ENCODE measurements at places on chromosomes 12 and 14.
A peak's percentile ranks its signal among the peaks of the same experiment; 100 is the strongest.

DNA sequence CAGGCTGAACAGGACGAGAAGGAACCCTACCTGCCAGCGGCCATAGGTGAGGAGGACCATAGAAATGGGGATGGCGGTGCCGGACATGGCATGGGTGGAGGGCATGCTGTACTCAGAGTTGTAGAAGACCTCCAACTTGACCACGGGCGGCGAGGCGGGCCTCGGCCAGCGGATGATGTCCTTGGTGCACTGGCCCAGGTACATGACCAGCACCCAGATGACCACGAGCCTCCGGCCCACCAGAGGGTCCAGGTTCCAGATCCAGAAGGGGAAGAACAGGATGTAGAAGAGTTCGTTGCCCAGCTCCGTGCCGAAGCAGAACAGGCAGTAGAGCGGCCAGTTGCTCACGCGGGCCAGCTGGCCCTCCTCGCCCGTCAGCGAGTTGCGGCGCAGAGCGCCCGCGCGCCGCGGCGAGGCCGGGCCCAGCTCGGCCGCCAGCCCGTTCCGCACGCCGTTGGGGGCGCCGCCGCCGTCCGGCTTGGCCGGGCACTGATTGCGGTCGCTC, 582 bp downstream of the SGPP1 start:
- no peak for DNase-seq

- DNase-seq: no peak
Observed at GRCh38 chr14:101001311-101002069, 98.0 kb upstream of the RTL1 start.

- DNase-seq: no peak
Observed at GRCh38 chr12:20210621-20211215, 157.6 kb upstream of the PDE3A start.

GRCh38 chr12:59459966-59460660, 135.7 kb upstream of the SLC16A7 start:
- no peak for DNase-seq

GRCh38 chr12:52687497-52688385, 7.5 kb upstream of the KRT1 start:
- no peak for DNase-seq

- no peak for DNase-seq
Observed at GRCh38 chr14:68523326-68523610, 269.6 kb downstream of the ZFP36L1 start.

- no peak for DNase-seq
Observed at GRCh38 chr14:69281450-69282169, 21.7 kb downstream of the GALNT16 start.

DNA sequence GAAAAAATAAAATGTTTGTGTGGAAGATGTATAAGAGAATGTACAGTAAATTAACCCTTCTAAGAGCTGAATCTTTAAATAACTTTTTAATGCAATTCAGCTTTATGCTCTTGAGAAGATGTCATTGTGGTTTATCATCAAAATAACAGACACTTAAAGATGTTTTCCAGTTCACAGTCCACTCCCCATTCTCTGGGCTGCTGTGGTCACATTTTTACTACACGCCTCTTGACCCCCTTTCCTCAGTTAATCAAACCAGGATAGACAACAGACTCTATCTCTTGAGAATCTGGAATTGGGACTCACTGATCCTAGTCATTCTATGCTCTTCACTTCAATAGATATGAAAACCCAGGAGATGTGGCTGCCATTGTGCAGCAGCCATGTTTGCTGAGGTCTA, 24.7 kb upstream of the OR6J1 start:
- DNase-seq: no peak

- no peak for DNase-seq
Observed at GRCh38 chr14:90239139-90239538, 17.2 kb upstream of the PSMC1 start.

DNA sequence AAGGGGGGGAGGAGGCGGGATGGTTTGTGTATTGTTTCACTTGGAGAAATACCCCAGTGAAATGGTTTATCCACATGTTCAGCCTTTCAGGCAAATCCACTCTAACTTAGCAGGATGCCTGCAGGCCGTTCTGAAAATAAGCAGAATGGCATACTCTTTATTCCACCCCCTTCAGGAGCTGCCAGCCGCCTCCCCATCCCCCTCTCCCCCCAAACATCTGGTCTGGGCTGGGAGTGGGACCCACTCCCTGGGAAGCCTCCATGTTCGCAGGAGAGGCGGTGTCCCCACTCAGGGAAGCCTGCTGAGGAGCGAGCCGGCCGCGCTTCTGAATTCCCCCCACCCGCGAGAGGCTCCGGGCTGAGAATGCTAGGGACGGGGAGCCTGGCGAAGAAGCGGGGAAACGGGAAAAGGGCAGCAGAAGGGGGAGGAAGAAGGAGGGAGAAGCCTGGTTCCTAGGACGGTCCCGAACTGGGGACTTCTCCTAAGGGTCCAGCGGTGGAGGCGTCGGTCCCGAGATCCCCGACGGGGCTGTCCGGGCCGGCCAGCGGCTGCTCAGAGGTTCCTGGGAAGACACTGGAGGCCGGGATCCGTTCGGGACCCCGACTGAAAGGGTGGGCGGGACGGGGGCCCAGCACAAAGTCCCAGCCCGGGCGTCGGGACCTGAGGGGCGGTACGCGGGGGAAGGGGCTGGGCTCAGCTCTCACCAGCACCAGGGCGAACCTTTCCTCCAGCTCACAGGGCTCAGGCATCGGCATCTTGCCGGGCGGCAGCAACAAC, 666 bp downstream of the FMNL3 start:
- DNase-seq: peak; percentile 37

- no peak for DNase-seq
Observed at GRCh38 chr14:98665007-98665406, 607.0 kb downstream of the BCL11B start.

DNA sequence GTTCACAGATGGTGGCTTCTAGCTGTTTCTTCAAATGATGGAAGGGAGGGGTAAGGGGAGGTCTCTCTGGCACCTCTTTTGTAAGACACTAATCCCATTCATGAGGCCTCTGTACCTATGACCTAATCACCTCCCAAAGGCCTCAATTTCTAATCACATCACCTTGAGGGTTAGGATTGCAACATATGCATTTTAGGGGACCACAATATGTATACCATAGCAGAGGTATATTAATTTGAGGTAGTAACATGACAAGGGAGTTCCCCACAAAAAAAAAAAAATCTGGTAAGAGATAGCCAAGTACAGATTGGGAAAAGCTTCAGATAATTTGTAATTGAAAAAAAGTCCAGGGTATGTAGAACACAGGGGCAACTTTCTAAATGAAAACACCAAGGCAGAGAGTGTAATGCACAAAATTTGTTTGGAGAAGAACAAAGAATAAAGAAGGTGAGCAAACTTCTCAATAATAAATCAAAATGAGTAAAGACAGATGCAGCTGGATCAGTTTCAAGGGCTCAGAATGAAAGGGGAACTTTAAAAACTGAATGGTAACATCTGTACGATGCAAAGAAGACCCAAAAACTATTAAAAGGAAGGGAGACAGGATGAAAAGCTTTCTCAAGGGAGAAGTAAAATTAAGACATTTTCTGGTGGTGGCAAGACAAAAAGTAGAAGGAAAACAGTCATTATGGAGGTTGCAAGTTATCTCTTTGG, 125.5 kb upstream of the DCN start:
- DNase-seq: no peak

- no peak for DNase-seq
Observed at GRCh38 chr12:104985206-104985605, 910 bp upstream of the NOPCHAP1 start.

DNA sequence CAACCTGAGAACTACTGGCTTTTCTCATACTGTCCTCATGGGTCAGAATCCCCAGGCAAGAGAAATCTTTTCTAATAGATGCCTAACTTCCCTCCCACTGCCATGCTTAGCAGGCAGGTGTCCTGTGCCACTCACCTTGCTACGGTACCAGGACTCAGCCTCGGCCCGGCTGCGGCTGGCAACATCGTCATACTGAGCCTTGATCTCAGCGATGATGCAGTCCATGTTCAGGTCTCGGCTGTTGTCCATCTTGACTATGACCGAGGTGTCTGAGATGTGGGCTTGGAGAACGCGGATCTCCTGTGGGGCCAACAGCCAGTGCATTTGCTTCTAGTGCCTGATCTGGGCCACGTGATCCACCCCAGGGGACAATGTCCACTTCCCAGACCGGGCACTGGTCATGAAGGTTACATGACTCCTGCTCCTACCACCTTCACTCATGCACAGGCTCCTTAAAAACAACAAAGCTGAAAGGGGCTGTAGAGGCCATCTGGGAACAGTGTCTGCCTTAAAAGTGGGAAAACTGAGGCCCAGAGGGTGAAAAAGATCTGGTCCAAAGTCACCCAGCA, 4.1 kb downstream of the KRT85 start:
- DNase-seq: no peak

DNA sequence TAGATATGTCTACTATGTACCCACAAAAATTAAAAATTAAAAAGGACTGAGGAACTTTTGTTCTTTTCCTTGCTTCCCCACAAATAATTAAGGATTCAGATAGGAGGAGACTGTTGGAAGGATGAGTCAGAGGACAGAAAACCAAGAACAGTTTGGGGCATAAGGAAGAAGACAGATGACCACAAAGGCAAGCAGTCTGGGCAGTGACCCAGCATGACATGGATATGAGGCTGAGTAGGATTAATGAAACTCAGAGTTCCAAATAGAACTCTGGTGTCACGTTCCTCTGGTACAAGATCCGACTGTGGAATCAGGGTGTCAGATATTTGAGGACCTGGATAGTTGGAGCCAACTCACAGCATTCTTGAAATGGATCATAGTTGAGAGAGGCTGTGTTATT, 89.3 kb upstream of the SLC38A4 start:
- DNase-seq: no peak

DNA sequence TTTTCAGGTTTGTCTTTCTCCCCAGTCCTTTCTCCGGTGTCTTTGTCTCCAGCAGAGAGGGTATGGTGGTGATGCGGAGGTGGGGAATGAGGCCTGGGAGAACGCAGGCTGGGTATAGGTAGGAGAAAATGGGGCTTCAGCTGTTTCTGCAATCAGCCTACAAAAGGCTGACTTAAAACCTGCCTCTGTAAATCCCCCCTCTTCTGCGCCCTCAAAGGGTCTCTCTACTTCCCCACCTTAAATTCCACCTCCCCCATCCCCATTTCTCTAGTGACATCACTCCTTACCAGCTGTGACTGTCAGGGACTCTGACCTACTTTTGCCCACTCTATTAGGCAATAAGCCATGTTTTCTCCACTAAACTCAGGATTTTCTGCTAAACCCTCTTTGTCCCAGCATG, 8.1 kb upstream of the RIMKLB start:
- DNase-seq: no peak

- DNase-seq: no peak
Observed at GRCh38 chr12:95412482-95413311, 61.3 kb upstream of the METAP2 start.

GRCh38 chr12:110256780-110257431, 24.1 kb upstream of the ATP2A2 start:
- no peak for DNase-seq

DNA sequence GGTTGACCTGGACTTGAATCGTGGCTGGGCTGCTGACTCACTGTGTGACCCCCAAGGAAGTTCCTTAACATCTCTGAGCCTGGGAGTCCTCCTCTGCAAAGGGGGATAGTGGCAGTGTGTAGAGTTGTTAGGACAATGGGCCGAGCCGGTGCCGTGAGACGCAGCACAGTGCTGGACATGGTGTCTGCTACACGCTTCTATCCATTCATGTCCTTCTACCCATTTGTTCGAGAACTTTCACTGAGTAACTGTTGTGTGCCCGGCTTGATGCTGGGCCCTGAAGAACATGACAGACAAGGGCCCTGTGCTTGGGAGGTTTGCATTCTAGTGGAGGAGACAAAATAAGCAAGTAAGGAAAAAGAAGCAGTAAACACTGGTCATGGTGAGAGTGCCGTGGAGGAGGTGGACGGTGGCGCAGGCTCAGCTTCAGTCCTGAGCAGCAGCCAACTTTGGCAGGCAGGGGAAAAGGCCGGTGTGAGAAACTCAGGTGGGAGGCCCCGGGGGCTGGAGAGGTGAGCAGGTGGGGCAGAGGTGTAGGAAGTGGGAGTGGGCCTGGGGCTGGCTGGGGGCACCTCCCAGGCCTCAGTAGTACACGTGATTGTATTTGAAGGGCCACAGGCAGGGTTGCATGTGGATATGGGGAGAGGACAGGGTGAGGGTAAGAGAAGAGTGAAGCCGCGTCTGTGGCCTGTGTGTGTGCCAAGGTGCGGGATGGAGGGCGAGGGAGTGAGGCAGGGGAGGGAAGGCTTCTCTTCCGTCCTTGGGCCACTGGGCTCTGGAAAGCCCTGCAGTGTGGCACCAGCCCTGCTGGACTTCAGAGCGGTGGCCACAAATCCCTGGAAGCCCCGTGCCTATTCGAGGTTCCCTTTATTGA, 13.8 kb downstream of the VASH1 start:
- DNase-seq: no peak

- DNase-seq: no peak
Observed at GRCh38 chr12:64716839-64717455, 42.3 kb downstream of the GNS start.

DNA sequence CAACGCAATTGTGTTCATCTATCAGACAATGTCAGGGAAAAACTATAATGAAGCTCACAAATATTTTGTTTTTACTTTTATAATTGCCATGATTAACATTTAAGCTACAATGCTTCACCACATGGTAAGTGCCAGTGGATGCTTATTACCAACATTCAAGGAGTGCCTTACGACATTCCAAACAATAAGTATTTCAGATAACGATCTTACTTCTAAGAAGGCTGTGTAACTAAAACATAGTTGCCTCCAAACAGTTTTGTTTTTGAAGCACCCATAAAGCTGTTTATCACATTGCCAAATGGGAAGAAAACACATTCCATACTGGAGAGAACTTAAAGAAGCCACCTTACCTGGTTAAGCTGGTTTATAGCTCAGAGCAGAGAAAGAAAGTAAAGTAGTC, 78.8 kb downstream of the RPS6KA5 start:
- no peak for DNase-seq

DNA sequence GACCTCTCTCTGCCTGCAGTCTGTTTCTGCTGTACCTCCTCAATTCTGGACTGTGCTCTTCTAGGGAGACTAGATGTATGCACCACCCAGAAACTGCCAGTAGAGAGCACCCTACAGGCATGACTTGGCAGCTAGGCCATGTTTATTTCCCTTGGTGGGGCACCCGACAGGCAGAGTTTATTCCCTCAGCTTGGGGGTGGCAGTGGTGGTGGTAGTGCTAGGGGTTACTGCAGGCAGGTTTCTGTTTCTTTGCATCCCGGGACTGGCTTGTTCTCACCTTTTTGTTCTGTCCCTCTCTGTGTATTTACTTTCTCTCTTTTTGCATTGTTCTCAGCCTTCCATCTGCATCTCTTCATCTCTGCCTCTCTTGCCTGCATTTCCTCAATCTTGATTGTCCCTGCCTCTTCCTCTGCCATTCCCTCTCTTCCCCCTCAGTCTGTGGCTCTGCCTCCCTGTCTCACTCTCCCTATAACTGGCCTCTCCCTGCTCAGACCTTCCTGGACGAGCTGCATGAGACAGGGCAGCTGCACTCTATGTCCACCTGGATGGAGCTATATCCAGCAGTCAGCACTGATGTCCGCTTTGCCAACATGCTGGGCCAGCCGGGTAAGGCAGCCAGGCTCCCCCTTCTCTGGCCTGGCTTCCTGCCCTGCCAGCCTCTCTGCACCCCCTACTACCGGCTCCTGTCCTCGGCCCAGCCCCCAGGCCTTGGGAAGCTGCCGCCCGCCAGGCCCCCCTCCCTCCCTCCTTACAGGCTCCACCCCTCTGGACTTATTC, 13.8 kb downstream of the PRPF40B start:
- peak; percentile 60 for DNase-seq
